ENCODE measurements at places on chromosomes 12 and 14.
A peak's percentile ranks its signal among the peaks of the same experiment; 100 is the strongest.

GRCh38 chr12:67720351-67720856 is 71.9 kb downstream of the DYRK2 start:
- DNase-seq = no peak

DNA sequence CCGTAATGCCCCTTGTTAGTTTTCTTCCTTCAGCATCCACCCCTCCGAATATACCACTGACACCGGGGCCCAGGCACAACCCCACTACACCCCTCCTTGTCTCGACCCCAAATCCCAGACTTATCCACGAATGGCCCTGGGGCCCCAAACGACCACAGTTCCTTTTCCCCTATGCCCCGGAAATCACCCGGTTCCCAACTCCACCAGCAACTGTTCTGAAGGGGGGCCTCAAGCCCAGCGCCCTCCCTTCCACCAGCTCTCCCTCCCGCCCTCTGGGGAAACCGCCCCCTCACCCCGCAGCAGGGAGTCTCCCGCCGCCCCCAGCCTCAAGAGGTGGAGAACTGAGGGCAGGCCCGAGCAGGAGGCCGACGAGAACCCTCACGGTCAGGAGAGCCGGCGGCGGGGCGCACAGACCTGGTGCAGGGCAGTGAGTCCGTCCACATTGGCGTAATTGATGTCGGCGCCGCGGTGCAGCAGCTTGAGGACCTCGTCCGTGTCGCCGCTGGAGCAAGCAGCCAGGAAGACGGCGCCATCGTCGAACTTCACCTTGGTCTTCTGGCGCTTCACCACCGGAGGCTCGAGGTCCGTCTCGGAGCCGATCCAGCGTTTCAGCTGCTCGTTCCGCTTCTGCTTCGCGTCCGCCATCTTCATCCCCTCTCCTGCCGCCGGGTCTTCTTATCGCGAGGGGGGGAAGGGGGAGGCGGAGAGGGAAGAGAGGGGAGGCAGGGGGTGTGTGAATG is 446 bp downstream of the PPP1R12A start:
- DNase-seq = peak; percentile 19

DNA sequence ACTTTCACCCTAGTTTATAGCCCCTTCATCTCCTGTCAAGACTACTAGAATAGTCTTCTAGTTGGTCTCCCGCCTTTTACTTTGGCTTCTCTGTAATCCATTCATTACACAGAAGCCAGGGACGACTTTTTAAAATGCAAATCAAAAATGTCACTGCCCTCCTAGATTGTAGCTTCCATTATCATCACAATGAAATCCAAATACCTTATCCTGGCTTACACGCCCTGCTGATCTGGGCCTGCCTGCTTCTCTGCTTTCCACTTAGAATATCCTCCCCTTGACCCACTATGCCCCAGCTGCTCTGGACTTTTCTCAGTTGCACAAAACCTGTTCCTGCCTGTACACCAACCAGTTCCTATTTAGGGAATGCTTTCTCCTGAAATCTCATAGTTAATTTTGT is 4.5 kb upstream of the EEA1 start:
- no peak for DNase-seq

- DNase-seq = no peak
Observed at GRCh38 chr12:117919479-117919878, 49.3 kb downstream of the KSR2 start.

GRCh38 chr14:32350020-32350419 is 20.9 kb downstream of the AKAP6 start:
- no peak for DNase-seq

- DNase-seq = no peak
Observed at GRCh38 chr14:39426605-39427004, 5.6 kb downstream of the FBXO33 start.

DNA sequence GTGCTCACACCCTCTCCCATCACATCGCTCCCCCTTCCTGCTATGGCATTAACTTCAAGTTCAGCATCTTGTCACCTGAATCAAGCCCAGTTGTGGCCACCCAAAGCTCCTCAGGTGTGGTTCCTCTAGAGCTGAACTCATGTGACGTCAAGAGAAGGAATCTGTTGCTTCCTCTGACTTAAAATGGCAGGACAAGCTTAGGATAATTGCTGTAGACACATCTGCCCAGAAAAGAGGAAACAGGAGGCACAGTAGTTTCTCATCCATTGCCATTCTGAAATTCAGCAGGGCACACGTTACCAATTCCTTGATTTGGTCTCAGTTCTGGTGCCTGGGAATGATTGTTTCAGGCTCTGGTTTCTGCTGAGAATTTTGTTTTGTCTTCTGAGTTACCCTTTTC is 52.1 kb downstream of the RCOR1 start:
- DNase-seq = no peak

All from stimulated activated CD8-positive, alpha-beta memory T cell treated with anti-CD3 and anti-CD28 coated beads, Interleukin-15, amount 100 ng/mL, for 24 hours (primary cell).